Temporal lobe (tissue), 4 donors: ENCODE measurements at places on chromosomes 2 and 18. TPM values are rescaled to one million over a fixed set of nuclear protein-coding genes. Genes with fewer than 3 reads are reported as not detected.

Gene TMEM17
- total RNA-seq, result 4.4 TPM

Gene ADD2
- total RNA-seq, result 385 TPM

Gene ATP6V1B1
- not detected for total RNA-seq

Gene SCG2
- 81.9 TPM for total RNA-seq

Gene FKBP1B
- 76.5 TPM for total RNA-seq

Gene CCL20
- not detected for total RNA-seq

Gene SPR
- total RNA-seq, result 1.2 TPM

Gene ZNF519
- 40.3 TPM for total RNA-seq

Gene CCDC85A
- total RNA-seq, result 22.1 TPM

Gene FLACC1
- total RNA-seq, result 3.0 TPM

Gene ALPP
- not detected for total RNA-seq

Gene UGT1A5
- total RNA-seq, result not detected

Gene DNAJC5G
- not detected for total RNA-seq

Gene NEURL3
- not detected for total RNA-seq

Gene TSPYL6
- under 0.01 TPM for total RNA-seq

Gene TDRD15
- total RNA-seq, result not detected

Gene AMMECR1L
- 13.5 TPM for total RNA-seq

Gene TNFRSF11A
- total RNA-seq, result under 0.01 TPM

Gene AKAIN1
- total RNA-seq, result 2.5 TPM

Gene ARHGAP28
- total RNA-seq, result 16.2 TPM

Gene SLC66A2
- total RNA-seq, result 19.7 TPM

Gene GRB14
- total RNA-seq, result 12.0 TPM

Gene CD207
- total RNA-seq, result not detected

Gene CHST9
- total RNA-seq, result 3.9 TPM

Gene ROCK1
- 36.9 TPM for total RNA-seq

Gene OTOF
- 0.25 TPM for total RNA-seq

Gene RAMP1
- total RNA-seq, result 6.4 TPM

Gene ENOSF1
- 4.7 TPM for total RNA-seq

Gene ACOXL
- total RNA-seq, result not detected

Gene PSD4
- total RNA-seq, result 3.0 TPM

Gene ZNF892
- 31.0 TPM for total RNA-seq

Gene COL4A3
- total RNA-seq, result 0.49 TPM

Gene DNAH7
- total RNA-seq, result 10.3 TPM

Gene GNLY
- total RNA-seq, result not detected

Gene ZC3H6
- 24.8 TPM for total RNA-seq

Gene RPE
- 53.8 TPM for total RNA-seq

Gene EGR4
- not detected for total RNA-seq

Gene GAREM1
- total RNA-seq, result 38.1 TPM

Gene HSBP1L1
- total RNA-seq, result 1.5 TPM

Gene RUFY4
- total RNA-seq, result not detected

Gene RGPD5
- total RNA-seq, result 31.5 TPM
